ENCODE measurements at places on chromosomes 6 and 20. TPM values are rescaled to one million over a fixed set of nuclear protein-coding genes. Genes with fewer than 3 reads are reported as not detected.

GRCh38 chr6:54646069-54646950, 200.3 kb upstream of the FAM83B start:
- no peak for DNase-seq

DNA sequence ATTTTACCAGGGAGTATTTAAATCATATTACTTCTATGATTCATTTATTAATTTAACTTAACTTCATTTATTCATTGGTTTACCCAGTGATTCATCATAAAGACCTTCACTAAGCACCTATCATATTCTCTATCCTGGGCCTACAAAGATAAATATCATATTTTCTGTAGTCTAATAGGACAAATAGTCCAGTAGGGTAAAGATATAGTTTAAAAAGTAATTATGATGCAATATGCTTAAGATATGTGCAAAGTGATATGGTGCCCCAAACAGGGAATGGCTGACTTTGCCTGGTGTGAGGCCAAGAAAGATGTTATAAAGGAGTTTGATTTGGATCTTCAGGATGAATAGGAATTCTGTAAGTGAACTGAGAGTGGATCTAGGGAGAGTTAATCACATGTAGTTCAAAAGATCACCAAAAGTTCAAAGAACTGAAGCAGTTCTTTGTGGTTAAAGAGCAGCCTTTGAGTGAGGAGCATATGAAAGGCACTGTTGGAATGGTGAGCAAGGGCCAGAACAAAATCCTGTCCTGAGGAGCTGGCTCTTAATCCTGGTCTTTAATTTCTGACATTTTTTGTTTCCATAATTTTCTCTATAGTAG, 45.5 kb downstream of the MLIP start:
- no peak for DNase-seq

GRCh38 chr20:25242231-25242630, 5.7 kb upstream of the PYGB start:
- DNase-seq: no peak

The CST7 gene
- 4.3 TPM for total RNA-seq

GRCh38 chr6:124927806-124928205, 34.4 kb upstream of the RNF217 start:
- no peak for DNase-seq

GRCh38 chr6:169654598-169655391, 47.0 kb downstream of the WDR27 start:
- DNase-seq: peak; percentile 76

The HLA-DRB5 gene
- 48.0 TPM for total RNA-seq

- no peak for DNase-seq
Observed at GRCh38 chr6:47247227-47247797, 62.4 kb downstream of the TNFRSF21 start.

GRCh38 chr6:107667790-107668189, 156.3 kb downstream of the SCML4 start:
- DNase-seq: no peak

- DNase-seq: no peak
Observed at GRCh38 chr6:130955755-130956154, 107.3 kb downstream of the EPB41L2 start.

DNA sequence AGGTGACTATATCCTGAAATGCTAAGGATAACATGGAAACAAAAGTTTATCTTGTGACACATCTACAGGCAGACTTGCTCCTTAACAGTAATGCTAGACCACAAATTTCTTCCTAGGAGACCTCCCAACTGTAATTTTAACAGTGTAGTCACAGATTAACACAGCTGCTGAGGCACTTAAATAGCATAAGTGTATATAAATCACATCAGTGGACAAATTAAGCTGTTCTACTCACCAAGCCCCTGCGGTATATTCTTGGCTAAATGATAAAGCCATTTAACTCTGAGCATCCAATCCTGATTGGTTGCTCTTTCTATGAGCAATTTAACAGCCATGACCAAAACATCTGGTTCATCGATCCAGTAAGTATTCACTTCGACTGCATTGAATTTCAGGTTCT, 73.3 kb upstream of the LYRM2 start:
- DNase-seq: no peak

- peak; percentile 53 for DNase-seq
Observed at GRCh38 chr6:142945446-142946180, 637 bp upstream of the HIVEP2 start.

DNA sequence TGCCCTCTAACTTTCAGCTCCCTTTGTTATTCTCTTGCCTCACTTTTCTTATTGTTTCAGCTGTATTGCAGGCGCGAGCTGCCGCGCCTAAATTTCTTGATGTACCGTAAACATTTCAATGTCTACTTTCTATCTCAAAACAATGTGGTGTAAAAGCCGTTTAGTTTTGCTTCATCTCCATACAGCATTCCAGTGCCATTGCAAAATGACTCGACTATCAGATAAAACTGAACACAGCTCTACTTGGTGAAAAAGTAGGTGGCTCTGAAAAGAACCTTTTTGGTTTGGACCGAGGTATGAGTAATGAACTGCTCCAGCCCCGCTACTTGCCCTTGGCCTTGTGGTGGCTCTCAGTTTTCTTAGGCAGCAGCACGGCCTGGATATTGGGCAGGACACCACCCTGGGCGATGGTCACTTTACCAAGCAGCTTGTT, 74.6 kb downstream of the OR2B2 start:
- no peak for DNase-seq

The ZBTB22 gene
- 26.5 TPM for total RNA-seq

- no peak for DNase-seq
Observed at GRCh38 chr6:164124986-164125385, 710.5 kb downstream of the QKI start.

DNA sequence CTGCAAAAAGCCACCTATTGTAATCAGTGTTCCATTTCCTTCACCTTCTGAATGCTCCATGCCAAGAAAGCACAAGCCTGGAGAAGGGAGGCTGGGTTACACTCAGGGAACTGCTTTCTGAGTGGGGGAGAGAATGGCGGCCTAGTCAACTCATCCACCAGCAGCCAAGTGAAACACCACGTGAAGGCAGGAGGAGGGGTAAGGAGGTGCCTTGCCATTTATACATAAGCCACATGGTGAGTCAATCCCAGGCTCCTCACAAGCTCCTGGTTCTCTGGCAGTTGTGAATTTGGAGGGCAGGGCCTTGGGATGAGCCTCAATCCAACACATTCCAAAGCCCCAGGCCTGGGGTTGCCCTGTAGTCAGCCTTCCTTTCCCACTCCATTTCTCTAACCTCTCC, 149.4 kb downstream of the CD24 start:
- DNase-seq: no peak

DNA sequence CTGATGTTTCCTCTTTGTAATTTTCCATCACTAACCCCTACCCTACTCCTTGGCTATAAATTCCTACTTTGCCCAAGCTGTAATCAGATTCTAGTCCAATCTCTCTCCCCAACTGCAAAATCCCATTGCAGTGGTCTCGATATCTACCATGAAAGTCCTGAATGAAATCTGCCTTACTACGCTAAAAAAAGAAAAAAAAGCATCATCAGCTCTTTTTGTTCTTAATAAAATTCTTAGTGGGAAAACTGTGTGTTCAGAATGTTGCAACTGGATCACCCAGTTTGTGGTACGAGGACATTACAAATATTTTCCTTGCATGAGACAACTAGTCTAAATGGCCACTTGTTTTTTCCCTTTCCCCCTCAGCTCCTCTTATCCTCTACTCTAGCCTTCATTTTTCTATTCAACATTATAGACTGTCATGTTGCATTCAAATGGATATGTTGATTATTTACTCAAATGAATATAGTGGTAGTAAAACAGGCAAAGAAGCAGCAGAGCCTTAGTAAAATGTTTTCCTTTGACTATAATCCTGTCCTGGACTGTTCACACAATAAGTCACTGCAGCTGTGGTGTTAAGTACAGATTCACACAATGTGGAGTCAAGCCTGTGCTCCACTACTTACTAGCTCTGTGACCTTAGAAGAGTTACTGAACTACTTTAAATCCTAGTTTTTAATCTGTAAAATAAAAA, 527.1 kb upstream of the MARCKS start:
- no peak for DNase-seq
